ENCODE measurements at places on chromosomes 6 and 20.
A peak's percentile ranks its signal among the peaks of the same experiment; 100 is the strongest.

GRCh38 chr6:99560668-99561067, 7.8 kb downstream of the CCNC start:
- no peak for DNase-seq

- DNase-seq: peak; percentile 78
Observed at GRCh38 chr6:42901538-42901957, 14.3 kb upstream of the PTCRA start.

DNA sequence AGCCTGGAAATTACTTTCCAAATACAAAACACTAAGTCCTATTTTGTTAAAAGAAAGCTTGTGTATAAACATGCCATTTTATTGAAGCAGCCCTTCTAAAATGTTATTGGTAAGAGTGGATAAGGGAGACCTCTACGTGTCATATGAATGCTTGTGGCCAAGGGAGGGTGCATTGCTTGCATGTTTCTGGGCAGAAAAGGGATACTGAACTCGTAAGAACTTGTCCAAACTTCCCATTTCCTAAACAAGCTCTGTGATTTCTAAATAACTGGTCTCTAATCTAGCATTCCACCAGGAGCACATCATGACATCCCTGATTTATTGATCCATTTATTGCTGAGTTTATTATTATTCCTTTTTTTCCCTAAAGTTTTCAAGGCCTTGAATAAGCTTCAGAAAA, 474.1 kb downstream of the CD109 start:
- peak; percentile 81 for DNase-seq

- no peak for DNase-seq
Observed at GRCh38 chr6:1435806-1436205, 46.4 kb downstream of the FOXF2 start.

DNA sequence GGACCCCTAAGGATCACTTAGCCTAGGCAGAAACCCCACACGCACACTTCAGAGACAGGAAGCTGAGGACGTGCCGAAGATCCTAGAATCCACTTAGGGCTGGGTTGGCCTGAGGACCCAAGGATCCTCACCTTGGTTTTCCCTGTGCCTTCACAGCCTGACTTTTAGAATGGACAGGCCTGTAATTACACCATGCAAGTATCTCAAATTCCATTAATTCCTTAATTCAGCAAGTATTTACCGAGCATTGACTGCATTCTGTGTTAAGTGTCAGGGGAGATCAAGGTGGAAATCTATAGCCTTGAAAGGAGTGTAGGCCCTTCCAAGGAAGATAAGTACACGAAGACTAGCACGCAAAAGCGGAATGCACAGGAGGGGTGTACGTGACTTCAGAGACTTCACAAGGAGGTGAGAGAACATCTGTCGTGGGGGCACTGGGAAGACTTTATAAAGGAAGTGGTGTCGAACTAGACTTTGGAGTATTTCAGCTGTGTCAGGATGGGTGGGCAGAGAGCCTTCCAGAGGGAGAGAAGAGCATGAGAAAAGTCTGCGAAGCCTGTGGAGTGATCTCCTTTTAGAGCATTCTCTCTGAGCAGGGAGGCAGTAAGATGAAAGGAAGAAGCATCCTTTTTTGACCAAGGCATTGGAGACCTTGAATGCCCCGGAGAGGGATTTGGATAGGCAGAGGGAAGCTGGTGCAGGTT, 4.0 kb downstream of the DSP start:
- DNase-seq: no peak

GRCh38 chr6:33822575-33823395, 19.0 kb upstream of the MLN start:
- DNase-seq: no peak

DNA sequence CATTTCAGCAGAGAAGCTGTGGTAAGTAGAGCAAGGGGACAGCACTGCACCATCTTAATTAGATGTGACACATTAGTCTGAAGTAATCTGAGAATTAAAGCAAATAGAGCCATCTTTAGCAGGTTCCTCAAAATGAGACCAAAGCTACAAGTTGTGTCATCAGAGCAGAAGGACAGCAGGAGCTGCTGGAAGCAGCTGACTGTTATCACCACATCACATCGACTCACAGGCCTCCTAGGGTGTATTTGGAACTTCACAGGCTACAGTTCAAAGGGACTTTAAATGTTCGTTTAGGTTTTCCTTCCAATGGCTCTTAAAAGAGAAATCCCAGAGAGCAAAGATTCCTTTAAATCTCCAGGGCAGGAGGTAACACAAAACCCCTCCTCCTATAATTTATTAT, 69.5 kb downstream of the LCA5 start:
- DNase-seq: no peak

- DNase-seq: no peak
Observed at GRCh38 chr6:158646023-158646910, 1.7 kb upstream of the DYNLT1 start.

DNA sequence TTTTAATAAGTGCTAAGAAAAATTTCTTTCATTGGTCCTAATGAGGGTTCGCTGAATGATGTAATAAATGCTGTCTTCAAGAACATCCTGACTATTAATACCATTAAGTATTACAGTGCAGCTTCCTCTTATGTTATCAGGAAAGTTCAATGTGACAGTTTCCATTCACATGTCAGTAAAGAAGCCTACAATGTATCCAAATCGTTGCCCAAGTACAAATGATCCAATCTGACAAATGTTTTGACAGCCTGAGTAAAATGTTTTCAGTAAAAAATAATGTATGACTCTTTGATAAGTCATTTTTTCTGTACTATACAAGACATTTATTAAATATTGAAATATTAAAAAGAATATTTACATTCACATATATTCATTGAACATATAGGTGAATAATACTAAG, 496.1 kb upstream of the MANEA start:
- no peak for DNase-seq

DNA sequence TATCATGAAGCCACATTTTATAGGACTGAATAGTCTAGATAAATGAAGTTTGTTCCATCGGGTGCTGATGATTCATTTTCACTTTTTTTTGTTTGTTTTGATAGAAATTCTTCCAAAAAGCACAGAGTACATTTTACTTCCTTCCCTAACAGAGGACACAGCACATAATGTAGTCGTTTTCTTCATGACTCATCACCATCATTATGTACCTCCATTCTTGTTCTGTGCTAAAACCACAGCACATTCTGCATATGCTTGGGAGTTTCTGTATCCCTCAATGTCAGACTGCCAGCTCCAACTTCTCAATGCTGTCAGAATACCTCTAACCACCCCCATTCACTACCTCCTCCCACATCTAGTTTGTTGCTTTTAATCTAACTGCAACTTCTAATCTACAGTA, 1004.9 kb upstream of the ADGRB3 start:
- peak; percentile 97 for DNase-seq

- DNase-seq: no peak
Observed at GRCh38 chr20:235891-236290, 8.8 kb downstream of the DEFB129 start.

DNA sequence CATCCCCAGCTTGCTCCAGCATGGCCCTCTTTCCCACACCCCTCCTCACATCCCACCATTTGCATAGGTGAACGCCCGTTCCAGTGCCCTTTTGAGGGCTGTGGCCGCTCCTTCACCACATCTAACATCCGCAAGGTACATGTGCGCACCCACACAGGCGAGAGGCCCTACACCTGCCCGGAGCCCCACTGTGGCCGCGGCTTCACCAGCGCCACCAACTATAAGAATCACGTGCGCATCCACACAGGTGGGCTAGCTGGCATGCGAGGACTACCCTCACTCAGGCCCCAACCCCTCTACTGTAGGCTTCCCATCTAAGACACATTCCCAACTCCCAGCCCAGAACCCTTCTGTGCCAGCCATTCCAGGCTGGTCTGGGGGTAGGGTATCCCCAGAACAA, 6.1 kb upstream of the DEF6 start:
- no peak for DNase-seq

- peak; percentile 22 for DNase-seq
Observed at GRCh38 chr6:6942831-6943230, 164.9 kb upstream of the RREB1 start.

DNA sequence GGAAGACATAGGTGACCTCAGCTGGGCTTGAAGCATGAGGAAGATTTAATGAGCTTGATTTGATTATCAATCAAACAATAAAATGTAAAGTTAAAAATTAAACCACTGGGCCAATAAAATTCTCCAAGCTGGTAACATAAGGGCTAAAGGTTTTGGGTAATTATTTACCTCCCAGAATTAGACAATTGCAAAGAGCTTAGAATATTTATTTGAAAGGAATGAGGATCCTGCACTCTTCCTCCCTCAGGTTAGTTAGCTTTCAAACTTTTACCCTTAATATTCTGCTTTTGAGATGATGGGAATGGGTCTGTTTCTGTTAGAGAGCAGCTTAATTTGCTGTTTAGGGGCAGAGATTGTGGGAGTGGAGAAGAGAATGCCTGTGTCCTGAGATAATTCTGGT, at the start of gene SLC17A4:
Gene SLC17A4 (plus strand): TSS at position 208 of the 400 bp plus-strand sequence. CDS start 7,221 bp downstream, outside the sequence.
- DNase-seq: no peak

GRCh38 chr6:158815907-158816306, 3.3 kb downstream of the EZR start:
- no peak for DNase-seq

DNA sequence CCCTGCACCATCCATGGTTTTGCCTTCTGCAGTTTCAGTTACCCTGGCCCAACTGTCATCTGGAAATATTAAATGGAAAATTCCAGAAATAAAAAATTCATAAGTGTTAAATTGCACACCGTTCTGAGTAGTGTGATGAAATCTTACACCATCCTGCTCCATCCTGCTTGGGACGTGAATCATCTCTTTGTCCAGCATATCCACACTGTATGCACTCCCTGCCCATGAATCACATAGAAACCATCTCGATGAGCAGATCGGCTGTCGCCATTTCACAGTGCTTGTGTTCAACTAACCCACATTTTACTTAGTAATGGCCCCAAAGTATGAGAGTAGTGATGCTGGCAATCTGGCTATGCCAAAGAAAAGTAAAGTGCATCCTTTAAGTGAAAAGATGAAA, 105.9 kb upstream of the ID4 start:
- peak; percentile 93 for DNase-seq

DNA sequence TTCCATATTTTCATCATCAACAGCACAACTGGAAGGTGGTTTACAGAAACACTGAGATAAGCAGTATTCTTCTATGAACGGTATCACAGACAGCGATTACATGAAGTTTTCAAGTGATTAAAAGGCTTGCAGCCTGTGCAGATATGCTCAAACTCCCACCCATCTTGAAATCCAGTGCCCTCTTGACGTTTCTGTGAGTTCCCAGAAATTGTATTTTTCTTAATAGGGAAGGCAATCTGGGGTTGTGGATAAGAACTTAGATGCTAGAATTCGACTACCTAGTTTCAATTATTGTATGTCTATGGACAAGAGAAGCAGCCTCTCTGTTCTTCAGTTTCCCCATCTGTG, 290.3 kb downstream of the ZNF217 start:
- no peak for DNase-seq

GRCh38 chr6:22248513-22249308, 48.1 kb downstream of the PRL start:
- peak; percentile 52 for DNase-seq

GRCh38 chr6:32194825-32195651, 2.6 kb upstream of the GPSM3 start:
- DNase-seq: peak; percentile 58

DNA sequence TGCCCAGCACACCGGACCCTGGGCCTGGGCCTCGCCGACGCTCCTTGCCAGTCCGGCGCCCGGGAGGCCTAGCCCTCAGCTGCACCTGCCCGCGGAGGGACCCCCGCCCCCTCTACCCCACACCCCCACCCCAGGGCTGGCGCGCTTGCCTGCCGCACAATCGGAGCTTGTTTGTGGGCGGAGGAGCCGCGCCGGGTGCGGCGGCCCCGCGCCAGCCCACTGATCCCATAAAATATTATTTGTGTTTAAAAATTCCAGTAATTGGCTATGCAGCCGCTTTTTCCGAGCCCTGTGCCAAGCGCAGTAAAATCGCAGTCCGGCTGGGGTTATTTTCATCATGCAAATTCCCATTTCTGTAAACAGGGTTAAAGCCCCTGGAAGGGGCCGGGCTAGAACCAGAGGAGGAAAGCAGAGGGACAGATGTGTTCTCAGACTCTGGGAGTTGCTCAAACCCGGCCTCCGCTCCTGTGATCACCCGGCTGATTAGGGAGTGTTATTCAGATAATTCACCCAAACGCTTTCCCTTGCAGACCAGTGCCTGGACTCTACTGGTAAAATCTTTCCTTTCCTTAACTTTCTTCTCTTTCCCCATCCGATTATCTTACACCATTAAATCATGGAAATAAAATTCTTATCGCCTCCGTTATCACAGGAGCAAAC, 93.1 kb downstream of the NCR2 start:
- no peak for DNase-seq

DNA sequence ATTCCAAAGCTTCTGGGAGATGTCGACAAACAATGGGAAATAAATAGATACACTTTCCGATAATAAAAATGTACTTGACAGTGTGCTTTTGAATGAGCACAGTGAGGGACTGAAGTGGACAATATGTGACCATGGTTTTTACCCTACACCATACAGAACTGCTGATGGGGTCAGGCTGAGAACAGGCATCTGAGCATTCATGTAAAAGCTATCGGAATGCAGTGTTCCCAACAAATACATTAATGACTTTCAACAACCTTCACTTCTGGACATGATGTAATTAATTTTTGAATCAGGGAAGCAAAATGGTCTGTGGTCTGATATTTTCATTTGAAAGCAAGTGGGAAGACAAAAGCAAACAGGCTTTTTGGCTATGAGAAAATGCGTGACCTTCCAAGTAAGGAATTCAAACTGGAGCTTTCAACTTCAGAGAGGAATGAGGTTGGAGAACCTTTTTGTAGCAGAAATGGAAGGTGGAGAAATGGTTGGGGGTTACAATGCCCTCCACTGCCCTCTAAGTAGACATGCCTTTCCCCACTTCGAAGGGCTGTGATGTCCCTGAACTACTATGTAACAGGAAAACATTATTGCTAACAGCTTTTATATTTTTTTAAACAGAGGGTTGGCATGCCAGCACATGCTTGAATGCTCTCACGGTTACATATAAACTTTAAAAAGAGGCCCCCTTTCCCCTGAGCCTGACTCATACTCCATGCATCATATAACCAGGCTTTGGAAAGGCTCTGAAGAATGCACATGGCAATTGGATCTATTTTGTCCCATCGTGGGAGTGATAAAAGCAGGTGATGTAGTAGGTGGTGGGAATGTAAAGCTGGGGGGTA, 203.5 kb upstream of the CITED2 start:
- DNase-seq: peak; percentile 94

- DNase-seq: no peak
Observed at GRCh38 chr20:54619181-54619580, 143.8 kb downstream of the DOK5 start.

GRCh38 chr6:9732056-9732455, 682.8 kb downstream of the TFAP2A start:
- DNase-seq: no peak

GRCh38 chr6:129329678-129330077, 380.3 kb downstream of the ARHGAP18 start:
- peak; percentile 22 for DNase-seq

- DNase-seq: no peak
Observed at GRCh38 chr20:62338294-62338620, 28.9 kb downstream of the LAMA5 start.

DNA sequence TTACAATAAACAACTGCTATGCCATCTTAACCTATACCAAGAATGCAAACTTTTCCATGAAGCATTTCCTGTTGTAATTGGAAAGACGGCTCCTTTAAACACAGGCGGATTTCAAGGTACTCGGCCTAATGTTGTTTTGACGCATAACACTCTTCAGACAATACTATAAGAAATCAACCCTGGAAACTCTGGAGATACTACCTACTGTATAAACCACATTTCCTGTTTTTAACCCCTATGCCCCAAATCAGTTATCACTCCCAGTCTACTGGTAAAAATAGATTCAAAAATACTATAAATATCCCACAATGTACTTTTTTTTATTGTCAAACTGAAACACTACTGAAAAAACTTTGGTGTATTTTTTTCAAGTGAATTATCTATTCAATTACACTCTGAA, 118.1 kb downstream of the IRF4 start:
- no peak for DNase-seq

GRCh38 chr6:42185597-42185996, 9.2 kb downstream of the GUCA1B start:
- no peak for DNase-seq
